ENCODE measurements at places on chromosomes 2 and 18. TPM values are rescaled to one million over a fixed set of nuclear protein-coding genes. Genes with fewer than 3 reads are reported as not detected.

The ITGA4 gene
- 33.3 TPM for total RNA-seq

The PTPRM gene
- total RNA-seq = 77.4 TPM

DNA sequence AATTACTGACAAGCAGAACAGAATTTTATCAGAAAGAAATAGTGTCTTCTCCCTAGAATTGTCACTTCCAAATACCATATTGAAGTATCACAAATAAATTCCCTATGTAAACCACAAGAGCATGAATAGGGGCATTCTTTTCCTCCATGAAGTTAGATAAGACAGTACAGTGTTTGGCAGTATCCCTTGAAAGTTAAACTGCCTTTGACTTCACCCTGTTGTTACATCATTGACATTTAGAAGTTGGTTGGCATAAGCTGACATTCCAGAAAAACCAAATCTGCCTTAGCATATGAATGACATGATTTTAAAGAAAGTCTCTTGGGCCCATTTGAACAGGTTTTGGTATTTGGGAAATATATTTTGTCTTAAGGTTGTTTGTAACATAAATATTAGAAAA, 50.2 kb upstream of the OSR1 start:
- no peaks in the 10 kb centered on the region for H3K27me3 ChIP-seq
- no peak overlapping the region for H3K27ac ChIP-seq
- no peaks in the 10 kb centered on the region for H3K36me3 ChIP-seq
- DNase-seq = peak; percentile 41
- H3K4me1 ChIP-seq = peaks cover 7% of the 10 kb centered on the region
- no peak overlapping the region for H3K4me3 ChIP-seq

DNA sequence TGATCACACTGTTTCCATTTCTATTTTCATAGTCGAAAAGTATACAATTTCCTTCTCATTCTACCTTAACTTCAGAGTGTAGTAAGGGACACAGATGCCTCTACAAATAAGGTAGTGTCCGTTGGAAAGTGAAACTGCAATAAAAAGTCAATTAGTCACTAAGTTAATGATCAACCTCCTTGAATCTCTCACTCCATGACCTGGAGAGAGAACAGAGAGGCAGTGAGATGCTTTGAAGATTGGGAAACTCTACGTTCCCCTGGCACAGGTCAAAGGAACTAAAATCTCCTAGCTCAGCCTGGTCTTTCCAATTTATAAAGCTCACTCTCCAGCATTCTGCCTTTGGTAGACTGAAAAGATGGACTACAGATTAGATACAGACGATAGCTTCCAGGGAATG, 153.8 kb upstream of the ACAA2 start:
- H3K4me1 ChIP-seq = no peaks in the 10 kb centered on the region
- DNase-seq = no peak
- no peak overlapping the region for H3K4me3 ChIP-seq
- H3K27ac ChIP-seq = no peak overlapping the region
- peaks cover 5% of the 10 kb centered on the region for H3K27me3 ChIP-seq
- H3K36me3 ChIP-seq = no peaks in the 10 kb centered on the region

GRCh38 chr2:25414781-25415180, 73.1 kb upstream of the DNMT3A start:
- no peaks in the 10 kb centered on the region for H3K36me3 ChIP-seq
- H3K4me1 ChIP-seq = no peaks in the 10 kb centered on the region
- no peaks in the 10 kb centered on the region for H3K27me3 ChIP-seq
- no peak overlapping the region for H3K27ac ChIP-seq

DNA sequence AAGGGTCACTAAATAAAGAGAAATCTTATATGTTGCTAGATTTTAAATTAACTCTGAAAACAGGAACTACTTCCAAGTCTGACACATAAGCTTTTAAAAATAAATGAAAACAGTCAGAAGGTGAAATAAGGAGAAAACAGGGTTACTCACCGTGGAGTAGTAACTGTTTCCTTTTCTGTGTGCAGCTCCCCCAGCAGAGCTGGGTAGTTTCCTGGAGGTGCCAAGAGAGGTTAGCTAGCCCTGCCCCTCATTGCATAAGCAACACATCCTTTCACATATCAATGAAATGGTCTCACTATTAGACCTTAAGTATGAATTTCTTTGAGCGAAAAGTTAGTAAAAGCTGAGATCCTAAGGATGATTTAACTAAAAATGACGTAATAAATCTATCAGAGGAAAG, 54.0 kb upstream of the GPR75 start:
- H3K4me1 ChIP-seq = peaks cover 13% of the 10 kb centered on the region
- H3K36me3 ChIP-seq = peaks cover 39% of the 10 kb centered on the region
- peak; percentile 83 for DNase-seq
- H3K27ac ChIP-seq = peak overlapping the region; percentile 78
- no peak overlapping the region for H3K4me3 ChIP-seq
- H3K27me3 ChIP-seq = no peaks in the 10 kb centered on the region

DNA sequence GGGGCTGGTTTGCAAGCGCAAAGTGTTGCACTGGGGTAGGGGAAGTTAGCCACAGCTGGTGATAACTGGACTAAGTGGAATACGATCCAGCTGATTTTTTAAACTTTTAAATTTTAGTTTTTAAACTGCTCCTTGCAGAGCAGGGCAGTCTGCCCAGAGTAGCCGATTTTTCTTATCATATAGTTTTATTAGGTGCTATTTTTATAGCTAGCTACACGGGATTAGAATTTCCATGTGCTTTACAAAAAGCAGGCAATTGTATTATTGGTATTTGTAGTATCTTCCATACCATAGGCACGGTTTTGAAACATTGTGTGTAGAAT, 9.6 kb downstream of the CPLX4 start:
- H3K27ac ChIP-seq = no peak overlapping the region
- no peaks in the 10 kb centered on the region for H3K4me1 ChIP-seq
- DNase-seq = no peak
- H3K36me3 ChIP-seq = no peaks in the 10 kb centered on the region
- H3K27me3 ChIP-seq = peaks cover 49% of the 10 kb centered on the region

GRCh38 chr2:16189836-16190160, 249.4 kb downstream of the MYCN start:
- H3K4me1 ChIP-seq = no peaks in the 10 kb centered on the region
- no peaks in the 10 kb centered on the region for H3K27me3 ChIP-seq
- no peak for DNase-seq
- no peak overlapping the region for H3K4me3 ChIP-seq
- no peak overlapping the region for H3K27ac ChIP-seq
- no peaks in the 10 kb centered on the region for H3K36me3 ChIP-seq

- no peaks in the 10 kb centered on the region for H3K36me3 ChIP-seq
- no peak for DNase-seq
- no peaks in the 10 kb centered on the region for H3K27me3 ChIP-seq
Observed at GRCh38 chr2:54569745-54570301, 113.7 kb downstream of the SPTBN1 start.

DNA sequence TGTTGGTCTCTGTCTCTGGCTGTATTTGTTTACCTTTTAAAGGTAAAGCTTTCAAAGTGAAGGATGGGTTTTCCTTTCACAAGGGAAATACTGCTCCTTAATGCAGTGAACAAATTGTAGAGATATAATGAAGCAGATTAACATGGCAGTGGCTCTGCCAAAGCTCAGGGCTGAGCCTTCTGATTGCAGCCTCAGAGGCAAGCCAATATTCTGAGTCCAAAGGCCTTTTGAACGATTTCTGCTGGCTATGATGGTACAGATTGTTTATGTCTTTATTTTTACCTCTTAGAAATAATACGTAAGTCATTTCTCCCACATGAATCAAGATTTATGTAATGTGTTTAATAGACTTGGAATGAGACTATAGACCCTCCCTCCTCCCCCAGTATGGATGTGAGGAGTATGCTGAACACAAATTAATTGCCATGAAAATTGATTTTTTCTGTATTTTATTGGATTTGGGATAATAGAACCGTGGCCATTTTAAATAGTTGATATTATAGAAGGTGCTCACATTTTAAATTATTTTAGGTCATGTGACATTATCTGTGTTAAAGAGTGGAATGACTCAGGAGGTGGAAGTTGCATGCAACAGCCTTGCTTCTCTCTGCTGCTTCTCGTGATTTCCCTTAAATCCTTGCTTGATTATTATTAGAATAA, 772 bp downstream of the SCN2A start:
- H3K4me1 ChIP-seq = no peaks in the 10 kb centered on the region
- DNase-seq = no peak
- no peak overlapping the region for H3K4me3 ChIP-seq
- H3K36me3 ChIP-seq = no peaks in the 10 kb centered on the region

- no peaks in the 10 kb centered on the region for H3K27me3 ChIP-seq
- H3K36me3 ChIP-seq = no peaks in the 10 kb centered on the region
- H3K4me3 ChIP-seq = no peak overlapping the region
- DNase-seq = no peak
- no peak overlapping the region for H3K27ac ChIP-seq
Observed at GRCh38 chr2:123101434-123101833, 923.7 kb upstream of the CNTNAP5 start.

Measured in GM23248 (cell line).